AG08396 (cell line): ENCODE measurements at places on chromosomes 16 and 17.
A peak's percentile ranks its signal among the peaks of the same experiment; 100 is the strongest.

DNA sequence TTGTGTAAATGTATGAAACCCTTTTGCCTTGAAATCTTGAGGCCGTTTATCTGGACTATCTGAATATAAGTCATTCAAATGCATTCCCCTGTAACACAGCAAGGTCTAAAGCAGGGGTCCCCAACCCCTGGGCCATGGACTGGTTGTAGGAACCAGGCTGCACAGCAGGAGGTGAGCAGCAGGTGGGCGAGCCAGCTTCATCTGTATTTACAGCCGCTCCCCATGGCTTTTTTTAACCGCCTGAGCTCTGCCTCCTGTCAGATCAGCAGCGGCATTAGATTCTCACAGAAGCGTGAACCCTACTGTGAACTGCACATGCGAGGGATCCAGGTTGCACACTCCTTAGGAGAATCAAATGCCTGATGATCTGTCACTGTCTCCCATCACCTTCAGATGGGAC lies 24.1 kb downstream of the DNAH3 start:
- DNase-seq: no peak

GRCh38 chr16:76866994-76867393 lies 324.0 kb upstream of the MON1B start:
- no peak for DNase-seq

GRCh38 chr17:2482218-2482617 lies 29.5 kb downstream of the METTL16 start:
- DNase-seq: no peak

- no peak for DNase-seq
Measured at GRCh38 chr17:78581304-78581703, 4.1 kb upstream of the DNAH17 start.

DNA sequence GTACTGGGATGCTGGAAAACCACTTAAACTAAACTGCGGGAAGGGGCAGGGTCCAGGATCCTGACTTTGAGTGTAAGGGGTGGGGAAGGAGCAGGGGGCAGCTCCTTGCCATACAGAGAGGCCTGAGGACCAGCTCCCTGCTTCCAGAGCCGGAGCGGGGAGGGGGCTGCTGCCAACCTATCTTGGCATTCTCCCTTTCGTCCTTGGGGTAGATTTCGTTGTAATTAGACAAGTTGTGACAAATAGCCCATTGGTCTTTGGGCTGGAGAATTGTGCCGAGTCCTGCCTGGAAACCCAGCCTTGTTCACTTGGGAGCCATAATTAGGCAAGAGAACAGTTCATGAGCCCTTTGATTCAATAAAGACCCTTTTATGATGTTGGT lies 175.5 kb downstream of the RAB11FIP4 start:
- no peak for DNase-seq

- no peak for DNase-seq
Measured at GRCh38 chr17:74362069-74362405, 369 bp upstream of the BTBD17 start.

DNA sequence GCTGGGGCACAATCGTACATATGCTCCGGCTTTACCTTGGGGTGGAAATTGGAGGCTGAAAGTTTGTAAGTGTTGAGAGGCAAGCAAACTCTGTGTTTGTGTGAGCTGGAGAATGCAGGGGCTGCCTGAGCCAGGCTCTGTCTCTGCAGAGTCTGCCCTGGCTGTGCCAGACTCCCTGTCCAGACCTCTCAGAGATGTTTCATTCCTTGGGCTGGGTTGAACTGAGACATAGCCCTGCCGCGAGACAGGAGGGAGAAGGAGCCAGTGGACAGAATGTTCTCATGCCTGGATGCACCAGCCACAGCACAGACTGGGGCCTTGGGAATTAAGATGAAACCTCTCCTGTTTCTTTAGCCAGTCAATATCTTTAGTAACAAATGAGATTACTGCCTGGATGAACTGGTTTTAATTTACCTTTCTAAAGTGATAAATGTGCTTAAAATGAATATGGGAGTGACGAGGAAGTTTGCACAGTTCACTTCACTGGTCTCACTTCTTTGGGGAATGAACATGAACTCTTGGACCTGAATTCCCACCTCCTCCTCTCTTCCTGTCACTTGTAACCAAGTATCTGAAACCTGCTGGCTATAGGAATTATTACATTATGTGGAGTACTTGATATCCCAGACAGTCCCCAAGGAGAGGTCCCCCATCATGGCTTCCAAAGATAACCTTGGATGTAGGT lies 40.1 kb downstream of the YPEL2 start:
- DNase-seq: no peak

DNA sequence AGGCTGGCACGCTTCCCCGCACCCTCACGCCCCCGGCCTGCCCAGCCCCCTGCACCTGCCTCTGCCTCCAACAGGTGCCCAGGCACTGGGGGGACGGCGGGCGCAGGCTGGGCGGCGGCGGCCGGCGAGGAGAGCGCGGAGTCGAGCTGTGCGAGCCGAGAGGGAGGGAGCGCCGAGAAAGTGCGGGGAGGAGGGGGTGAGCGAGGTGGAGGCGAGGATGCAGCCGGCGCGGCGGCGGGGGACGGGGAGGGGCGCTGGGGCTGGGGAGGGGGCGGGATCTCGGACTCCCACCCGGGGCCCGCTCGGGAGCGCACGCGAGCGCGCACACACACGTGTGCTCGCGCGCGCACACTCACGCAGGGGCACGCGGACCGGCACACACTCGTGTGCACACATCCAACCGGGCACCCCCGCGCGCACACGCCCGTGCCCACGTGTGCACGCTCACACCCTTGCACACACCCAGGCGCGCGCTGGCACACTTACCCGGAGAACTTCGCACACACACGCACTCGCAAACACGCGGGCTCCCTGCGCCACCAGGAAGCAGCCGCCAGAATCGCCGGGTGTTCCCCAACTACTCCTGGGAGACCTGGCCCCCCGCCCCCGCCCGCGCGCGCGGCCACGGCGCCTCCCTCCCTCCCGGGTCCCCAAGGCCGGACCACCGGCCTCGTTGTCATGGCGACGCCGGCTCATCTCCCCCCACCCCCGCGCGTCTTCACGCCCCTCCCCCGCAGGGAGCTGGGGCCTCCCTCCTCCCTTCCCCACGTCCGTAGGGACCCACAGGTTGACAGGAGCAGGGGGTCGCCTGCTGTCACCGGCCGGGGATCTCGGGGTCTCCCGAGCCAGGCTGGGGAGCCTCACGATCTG lies at the start of gene DOC2A:
TSS of gene DOC2A (minus strand) at position 184 of the 870 bp plus-strand sequence. CDS start 805 bp downstream, outside the sequence.
- peak; percentile 53 for DNase-seq

DNA sequence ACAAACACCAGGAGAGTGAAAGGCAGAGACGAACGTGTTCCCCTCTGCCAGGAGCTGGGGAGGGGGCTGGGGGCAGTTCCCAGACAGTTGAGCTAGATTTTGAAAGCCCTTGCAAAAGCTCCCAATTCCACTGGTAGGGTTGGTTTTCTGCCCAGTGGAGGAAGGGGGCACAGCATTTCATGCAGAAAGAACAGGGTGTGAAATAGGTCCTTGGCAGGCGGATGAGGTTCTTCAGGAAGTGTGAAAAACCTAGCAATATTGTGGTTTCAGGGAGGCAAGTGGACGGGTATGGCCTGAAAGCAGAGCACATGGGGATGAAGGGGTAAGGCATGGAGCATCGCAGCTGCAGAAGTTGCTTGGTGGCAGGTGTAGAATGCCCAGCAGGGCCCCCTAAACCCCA lies 248.3 kb downstream of the KATNIP start:
- DNase-seq: no peak

DNA sequence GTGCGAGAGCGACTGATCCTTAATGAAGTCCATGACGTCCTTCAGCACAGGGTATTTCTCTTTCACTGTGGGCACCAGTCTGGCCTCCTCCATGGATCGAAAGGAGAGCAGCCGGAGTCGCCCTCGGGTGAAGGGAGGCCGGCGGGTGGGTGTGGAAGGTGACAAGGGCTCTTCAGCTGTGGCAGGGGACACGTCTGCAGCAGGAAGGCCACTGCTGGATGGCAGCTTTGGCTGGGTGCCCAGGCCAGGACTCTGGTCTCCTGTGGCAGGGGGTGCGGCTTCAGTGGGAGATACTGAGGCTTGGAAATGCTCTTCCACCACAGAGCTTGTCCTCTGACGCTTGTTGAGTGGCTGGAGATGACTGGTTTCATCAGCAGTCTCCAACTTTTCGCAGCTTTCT lies 78.5 kb downstream of the ZZEF1 start:
- no peak for DNase-seq

DNA sequence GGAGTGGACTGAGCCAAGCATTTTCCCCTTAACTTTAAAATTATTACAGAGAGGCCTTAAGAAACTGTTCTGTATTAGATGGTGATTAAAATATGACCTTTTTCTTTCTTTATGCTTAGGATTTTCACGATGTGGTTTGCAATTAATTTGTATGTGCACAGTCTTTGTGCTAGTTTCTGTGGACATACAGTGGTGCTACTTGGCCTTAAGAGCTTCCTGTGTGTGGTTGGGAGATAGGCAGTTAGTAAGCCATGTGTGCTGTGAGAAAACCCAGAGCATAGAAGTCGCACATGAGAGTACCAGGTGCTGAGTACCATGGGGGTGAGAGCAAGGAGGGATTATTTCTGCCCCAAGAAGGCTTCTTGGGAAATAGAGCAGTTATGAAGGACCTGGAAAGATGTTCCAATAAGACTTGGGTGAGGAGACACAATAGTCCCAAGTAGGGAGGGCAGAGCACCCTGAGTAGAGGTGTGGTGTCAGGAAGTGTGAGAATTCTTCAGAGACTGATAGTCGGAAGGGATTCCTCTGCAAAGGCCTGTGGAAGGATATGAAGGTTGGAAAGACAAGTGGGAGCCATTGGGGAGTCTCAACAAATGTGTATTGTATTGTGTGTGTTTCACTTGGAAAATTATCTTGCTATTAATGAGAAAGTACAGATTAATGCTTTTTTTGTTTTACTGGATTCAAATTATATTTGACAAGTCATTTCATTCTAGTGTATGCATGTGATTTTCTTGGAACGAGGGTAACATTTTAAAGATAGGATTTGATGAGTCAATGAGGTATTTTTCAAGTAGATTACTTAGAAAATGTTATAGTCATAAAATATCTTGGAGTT lies 239.9 kb downstream of the PRKCA start:
- DNase-seq: no peak

DNA sequence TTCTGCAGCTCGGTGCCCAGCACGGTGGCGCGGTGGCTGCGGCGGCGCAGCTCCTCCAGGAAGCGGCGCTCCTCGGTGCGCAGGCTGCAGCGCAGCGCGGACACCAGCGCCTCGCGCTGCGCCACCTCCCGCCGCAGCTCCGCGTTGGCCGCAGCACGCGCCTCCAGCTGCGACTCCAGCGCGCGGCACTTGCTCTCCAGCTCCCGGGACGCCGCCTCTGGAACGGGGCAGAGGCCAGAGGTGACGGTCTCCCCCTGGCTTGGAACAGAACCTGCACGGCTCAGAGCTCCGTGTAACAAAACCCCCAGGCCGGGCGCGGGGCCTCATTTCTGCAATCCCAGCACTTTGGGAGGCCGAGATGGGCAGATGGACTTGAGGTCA lies 13.2 kb upstream of the CLUH start:
- DNase-seq: peak; percentile 76

GRCh38 chr16:20308266-20308665 lies 19.0 kb downstream of the GP2 start:
- DNase-seq: no peak

GRCh38 chr17:42050393-42051012 lies at the start of gene C17orf113:
Gene C17orf113, minus strand, starts transcription at chr17:42050601. Its CDS starts 7,225 bp downstream, at chr17:42043376.
- peak; percentile 73 for DNase-seq

DNA sequence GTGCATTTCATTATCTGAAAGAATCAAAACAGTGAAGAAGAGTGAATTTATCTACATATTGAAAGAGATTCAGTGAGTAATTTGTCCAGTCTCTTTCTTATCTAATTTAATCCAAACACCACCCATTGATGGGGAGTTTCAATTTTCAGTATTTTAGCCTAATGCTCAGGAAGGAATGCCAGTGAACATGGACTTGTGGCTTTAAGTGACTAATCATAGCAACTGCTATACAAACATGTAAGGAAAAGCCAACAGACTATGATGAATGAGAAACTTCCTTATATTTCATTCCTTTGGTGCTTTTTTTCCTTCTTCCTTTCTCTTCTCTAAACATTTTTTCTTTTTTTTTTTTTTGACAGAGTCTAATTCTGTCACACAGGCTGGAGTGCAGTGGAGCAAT lies 885.8 kb downstream of the KCNJ2 start:
- peak; percentile 5 for DNase-seq

- no peak for DNase-seq
Measured at GRCh38 chr17:44389281-44389680, at the start of gene ITGA2B. Gene ITGA2B, minus strand, starts transcription at chr17:44389649. Its CDS starts 176 bp downstream, at chr17:44389473.

GRCh38 chr17:48456589-48456988 lies 26.6 kb upstream of the SKAP1 start:
- no peak for DNase-seq

GRCh38 chr16:67549240-67549639 lies 13.1 kb upstream of the CTCF start:
- no peak for DNase-seq

DNA sequence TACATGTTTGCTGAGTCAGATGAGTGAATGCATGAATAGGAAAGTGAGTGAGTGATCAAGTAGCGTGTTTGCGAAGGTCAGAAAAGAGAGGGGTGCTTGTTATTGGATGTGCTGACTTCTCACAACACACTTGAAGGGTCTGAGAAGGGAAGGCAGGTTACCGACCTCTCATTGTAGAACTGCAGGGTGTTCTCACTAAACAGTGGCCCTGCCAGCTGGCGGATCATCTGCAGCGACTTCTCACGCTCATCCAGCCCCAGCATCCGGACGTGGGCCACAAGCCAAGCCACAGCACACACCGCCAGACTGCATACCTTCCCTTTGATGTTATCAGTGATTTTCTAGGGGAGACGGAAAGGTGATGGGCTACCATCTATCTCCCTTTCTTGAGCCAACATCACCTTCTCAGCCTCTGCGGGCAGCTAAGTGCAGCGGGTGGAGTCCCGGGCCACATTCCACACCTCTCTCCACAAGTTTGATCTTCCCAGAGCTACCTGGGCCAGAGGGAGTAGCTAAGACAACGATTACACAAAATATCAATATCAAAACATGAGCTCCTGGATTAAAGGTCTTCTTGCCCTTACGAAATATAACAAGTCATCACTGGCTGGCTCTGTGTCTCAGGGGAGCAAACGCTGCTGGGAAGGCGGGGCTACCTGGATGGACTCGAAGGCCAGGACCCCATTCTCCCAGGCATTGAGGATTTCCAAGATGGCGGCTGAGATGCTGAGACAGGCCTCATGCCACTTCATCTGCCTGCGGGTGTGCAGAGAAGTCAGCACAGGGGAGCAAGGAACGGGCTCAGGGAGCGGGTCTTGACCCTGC lies 11.0 kb downstream of the CSF3 start:
- DNase-seq: no peak

DNA sequence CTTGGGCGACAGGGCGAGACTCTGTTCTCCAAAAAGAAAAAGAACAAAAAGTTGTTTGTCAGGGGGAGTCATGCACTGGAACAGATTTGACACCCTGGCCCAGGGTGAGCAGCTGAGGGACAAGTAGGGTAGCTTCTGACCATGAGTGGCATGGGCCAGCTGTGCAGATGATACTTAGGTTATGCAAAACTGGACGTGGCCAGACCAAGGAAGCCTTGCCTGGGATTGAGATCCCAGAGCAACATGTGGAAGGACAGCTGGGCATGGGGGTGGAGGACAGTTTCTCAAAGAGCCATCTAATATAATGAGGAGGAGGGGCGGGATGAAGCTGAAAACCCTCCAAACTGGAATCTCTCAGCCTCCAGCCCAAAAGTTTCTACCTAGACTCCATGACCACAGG lies 19.6 kb upstream of the SLC35B1 start:
- no peak for DNase-seq

GRCh38 chr16:46638947-46639925 lies 18.1 kb upstream of the SHCBP1 start:
- peak; percentile 50 for DNase-seq
